Stimulated activated CD4-positive, alpha-beta T cell treated with anti-CD3 and anti-CD28 coated beads, TNF-alpha, amount 100 ng/mL, for 4 hours (primary cell): ENCODE measurements at places on chromosomes 11 and 22.

DNA sequence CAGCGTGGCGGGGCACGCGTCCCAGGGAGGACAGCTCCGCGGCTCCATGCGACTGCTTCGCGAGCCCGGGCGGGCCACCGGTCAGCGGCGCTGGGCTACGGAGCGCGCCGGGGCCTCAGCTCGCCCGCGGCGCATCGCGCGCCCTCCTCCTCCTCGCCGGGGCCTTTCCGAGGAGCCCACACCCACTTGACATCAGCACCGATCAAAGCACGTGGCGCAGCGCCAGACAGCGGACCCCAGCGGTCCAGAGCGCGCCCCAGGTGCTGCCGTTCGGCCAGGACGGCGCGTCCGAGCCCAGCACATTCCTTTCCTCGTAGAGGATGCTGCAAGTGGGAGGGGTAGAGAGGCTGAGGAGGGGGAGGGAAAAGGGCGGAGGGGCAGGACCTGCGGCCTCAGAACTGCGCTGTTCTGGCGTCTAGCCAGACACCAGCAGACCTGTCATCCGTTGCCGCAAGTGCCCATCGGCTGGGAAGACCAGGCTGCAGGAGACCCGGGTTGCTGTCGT, 88.6 kb downstream of the PLEKHA7 start:
- no peak for DNase-seq

DNA sequence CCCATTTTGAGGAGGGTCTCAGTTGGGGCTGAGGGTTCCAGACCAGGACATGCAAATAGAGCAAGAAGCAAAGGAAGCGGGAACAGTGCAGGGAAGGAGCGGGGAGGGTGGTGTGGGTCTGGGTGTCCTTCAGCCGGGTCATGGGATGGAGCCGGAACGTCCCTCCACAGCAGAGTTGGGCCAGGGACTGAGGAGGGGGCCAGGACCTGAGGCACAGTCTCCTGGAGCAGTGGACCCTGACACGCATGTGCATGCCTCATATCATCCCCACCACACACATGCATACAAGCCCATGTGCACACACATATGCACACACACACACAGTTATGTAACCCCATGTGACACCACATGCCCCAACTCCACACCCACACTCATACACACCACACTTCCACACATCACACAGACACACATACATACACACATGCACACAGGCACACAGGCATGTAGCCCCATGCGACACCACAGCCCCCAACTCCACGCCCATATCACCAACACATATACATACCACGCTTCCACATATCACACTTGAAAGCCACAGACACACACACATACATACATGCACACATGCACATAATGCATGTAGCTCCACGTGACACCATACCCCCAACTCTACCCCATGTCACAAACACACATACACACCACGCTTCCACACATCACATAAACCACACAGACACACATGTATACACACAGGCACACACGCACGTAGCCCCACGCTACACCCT, 1026.6 kb downstream of the BRD1 start:
- no peak for DNase-seq

- DNase-seq, result no peak
Measured at GRCh38 chr11:92556431-92556830, 331.8 kb downstream of the FAT3 start.

GRCh38 chr22:24402460-24403192, 24.8 kb upstream of the ADORA2A start:
- DNase-seq, result no peak
